ENCODE measurements at places on chromosomes 4 and X.
A peak's percentile ranks its signal among the peaks of the same experiment; 100 is the strongest.

GRCh38 chr4:108774809-108775530 lies 12.1 kb upstream of the ETNPPL start:
- no peak for DNase-seq

GRCh38 chrX:66126662-66127061 lies 37.4 kb upstream of the HEPH start:
- DNase-seq = no peak

GRCh38 chrX:106898462-106898861 lies 4.7 kb downstream of the RIPPLY1 start:
- peak; percentile 51 for DNase-seq

GRCh38 chr4:35649778-35650177 lies 594.5 kb downstream of the ARAP2 start:
- no peak for DNase-seq

DNA sequence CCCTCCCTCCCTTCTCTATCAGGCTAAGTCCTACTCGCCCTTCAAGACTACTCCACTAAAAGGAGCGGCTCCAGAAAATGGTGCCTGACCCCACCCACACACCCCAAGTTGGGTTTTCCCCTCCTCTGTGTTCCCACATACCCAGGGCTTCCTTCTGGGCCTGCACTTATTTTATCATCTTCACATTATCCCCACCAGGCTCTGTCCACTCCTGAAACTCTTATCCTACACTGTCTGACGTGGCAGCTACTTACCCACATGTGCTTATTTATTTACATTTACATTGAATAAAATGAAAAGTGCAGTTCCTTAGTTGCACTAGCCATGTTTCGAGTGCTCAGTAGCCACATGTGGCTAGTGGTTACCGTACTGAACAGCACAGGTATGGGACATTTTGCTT lies 5.1 kb upstream of the KDM5C start:
- no peak for DNase-seq

DNA sequence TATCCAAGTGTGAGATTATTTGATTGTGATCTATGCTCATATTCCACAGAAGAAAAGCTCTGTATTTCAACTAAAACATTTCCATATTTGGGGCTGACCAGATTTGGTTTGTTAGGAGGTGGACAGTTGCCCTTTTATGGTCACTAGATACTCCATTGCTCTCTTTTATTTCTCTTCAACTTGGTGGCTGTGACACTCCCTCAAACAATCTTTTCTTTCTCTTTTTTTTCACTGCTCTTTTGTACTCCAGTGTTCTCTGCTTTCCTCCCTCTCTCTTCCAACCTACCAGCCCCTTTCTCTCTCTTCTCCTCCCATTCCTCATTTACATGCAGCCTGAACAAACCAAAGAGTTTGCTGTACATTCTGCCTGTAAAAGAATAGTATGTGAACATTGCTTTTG lies 48.8 kb downstream of the RBPJ start:
- no peak for DNase-seq

DNA sequence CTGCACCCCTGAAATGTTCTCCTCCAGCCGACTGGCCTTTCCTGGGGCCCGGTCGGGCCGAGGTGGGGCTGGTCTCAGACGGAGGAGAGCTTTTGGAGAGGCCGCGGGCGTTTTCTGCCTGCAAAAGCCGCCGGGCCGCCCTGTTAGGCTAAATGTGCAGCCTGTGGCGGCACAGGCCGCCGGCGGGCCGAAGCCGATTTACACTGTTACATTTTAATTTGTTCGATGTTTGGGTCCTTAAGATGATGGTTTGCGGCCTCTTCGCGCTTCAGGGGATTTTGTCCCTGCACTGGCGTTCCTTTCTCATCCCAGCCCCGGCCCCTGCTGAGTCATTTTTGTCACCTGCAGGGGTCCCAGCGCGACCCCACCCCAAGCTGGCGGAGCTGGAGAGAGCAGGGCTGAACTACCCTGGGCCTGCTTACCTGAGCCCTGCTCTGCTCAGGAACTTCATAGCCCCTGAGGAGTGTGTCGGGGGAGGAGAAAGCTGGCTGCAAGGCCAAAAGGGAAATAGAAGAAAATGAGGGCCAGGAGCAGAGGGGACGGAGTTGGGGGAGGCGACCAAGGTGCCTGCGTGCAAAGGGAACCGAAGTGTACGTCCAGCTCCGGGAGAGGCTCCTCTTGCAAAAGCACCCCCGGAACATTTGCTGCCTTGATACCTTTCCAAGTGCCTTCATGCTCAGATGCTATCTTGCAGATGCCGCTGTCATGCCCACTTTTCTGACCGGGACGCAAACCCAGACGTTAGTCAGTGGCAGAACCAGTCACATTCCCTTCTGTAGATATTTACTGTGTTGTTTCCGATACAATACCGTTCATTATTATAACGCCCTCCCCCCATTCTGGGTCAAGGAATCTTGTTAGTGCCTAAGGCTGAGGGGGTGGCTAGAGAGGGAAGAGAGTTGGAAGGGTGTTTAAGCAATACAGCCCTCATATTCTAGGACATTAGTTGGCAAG lies 977 bp upstream of the RBBP7 start:
- peak; percentile 11 for DNase-seq

GRCh38 chrX:25226151-25226550 lies 210.4 kb upstream of the ARX start:
- no peak for DNase-seq

GRCh38 chr4:8385611-8386010 lies 54.9 kb downstream of the ACOX3 start:
- peak; percentile 69 for DNase-seq

DNA sequence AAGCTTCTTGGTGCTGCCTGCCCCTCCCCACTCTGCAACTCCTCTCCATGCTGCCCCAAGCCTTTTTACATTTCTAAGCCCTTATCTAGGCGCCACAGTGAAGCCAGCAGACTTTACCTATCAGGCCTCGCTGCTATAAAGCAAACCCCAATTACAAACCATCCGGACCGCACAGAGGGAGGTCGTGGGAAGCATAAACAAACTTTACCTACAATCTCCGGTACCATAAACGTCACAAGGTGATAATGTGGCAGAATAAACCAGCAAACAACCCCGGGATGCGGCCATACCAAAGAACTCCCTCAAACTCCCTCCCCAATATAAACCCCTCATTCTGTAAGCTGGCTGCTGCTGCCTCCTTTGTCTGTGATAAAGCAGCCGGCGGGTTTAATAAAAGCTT lies 54.0 kb upstream of the ZCCHC13 start:
- no peak for DNase-seq

- DNase-seq = no peak
Measured at GRCh38 chr4:14614840-14615239, 387.4 kb upstream of the CPEB2 start.

DNA sequence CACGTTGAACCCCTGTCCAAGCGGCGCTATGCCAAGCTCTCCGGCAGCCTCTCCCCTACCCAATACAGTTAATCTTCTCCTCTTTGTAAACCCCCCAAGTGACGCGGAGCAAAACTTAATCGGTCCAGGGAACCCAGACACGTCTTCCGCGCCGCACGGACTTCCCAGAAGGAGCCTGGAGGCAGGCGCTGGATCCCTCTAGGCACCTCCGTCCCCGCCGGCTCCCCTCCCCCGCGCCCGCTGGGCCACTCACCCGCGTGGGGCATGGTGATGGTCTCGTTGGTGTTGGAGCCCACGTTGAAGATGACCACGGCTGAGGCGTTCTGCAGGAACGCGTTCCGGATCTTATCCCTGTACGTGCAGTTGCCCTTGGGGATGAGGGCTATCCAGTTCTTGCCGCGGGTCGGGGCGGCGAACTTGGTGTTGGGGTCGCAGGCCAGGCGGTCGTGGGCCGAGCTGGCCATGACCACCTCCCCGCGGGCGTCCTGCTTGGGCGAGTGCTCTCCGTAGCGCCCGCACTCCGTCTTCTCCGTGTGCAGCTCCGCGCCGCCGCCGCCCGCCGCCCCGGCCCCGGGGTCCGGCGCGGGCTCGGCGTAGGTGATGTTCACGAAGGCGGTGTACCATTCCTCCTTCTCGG lies 1.1 kb downstream of the RNF150 start:
- DNase-seq = peak; percentile 41
